ENCODE measurements at places on chromosomes 2 and 18.

DNA sequence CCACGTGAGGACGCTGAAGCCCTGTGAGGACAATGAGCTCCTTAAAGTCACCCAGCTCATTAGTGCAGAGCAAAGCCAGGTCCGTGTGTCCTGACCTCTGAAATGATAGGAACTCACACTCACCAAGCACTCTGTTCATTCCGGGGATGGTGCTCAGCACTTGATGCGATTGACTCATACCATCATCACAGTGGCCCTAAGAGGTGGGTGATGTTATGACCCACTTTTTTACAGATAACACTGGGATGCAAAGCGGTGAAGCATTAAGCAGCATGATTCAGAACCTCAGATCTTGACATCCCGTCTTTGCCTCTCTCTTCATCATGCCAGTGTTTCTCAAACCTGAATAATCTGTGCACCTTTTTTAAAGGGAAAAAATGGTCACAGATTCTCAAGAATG is 234.8 kb downstream of the ALPK2 start:
- DNase-seq = no peak

GRCh38 chr2:50614056-50614455 is 417.9 kb downstream of the NRXN1 start:
- peak; percentile 38 for DNase-seq

DNA sequence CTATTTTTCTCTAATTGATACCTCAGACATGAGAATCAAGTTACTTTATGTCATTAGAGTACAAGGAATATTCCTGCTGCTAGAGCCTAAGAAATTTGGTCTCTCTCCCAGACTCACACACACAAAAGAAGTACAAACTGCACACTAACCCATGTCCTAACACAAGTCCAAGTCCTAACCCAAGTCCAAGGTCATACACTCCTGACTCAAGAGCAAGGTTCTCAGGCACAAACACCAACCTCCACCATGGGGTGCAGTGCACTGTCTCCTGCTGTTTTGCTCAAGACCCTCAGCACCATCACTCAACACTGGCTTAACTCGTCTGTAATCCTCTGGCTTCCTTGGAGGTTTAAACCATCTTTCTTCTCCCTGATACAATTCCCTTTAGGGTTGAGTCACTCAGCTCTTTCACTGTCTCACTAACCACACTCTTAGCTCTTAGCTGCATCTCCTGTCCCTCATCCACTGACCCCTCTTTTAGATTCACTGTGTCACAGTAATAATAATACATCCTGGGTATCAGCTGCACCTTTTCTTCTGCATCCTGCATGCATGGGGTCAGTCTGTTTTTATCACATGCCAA is 129.8 kb downstream of the BCL2L11 start:
- DNase-seq = no peak

- DNase-seq = no peak
These were observed 158.9 kb upstream of the BOD1L2 start for GRCh38 chr18:56988022-56988421.

- peak; percentile 77 for DNase-seq
These were observed 507 bp downstream of the PKP4 start for GRCh38 chr2:158457092-158457825.

- peak; percentile 51 for DNase-seq
These were observed 36.5 kb downstream of the GALM start for GRCh38 chr2:38702413-38702812.

DNA sequence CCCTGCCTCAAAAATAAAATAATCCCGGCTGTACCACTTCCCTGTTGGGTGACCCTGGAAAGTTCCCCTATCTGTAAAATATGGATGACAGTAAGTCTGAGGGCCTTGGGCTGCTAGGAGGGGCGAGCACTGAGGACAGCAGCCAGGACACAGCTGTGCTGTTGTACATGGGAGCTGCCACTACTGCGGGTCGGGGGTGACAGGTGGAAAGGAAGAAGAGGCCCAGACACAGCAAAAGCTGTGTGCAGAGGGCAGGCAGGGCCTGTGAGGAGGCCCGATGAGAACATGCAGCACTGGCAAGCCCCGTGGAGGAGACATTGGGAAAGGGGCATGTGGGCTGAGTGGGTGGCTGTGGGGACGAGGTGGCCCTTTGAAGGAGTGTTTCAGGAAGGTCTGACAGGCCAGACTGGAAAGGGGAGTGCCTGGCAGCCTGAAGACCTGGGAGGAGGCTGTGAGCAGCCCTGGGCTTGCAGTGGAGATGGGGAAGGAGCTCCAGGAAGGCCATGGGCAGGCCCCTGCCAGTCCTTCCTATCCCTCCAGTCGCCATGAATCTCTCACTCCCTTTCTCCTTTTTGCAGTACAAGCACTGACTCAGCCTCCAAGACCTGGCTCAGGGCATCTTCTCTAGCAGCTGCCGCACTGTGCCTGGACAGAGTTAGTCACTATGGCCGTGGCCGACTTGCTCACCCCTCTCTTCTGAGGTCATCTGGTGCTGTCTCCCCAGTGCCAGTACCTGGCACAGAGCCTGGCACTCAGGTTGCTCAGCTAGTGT is 28.9 kb upstream of the SEMA4C start:
- no peak for DNase-seq

DNA sequence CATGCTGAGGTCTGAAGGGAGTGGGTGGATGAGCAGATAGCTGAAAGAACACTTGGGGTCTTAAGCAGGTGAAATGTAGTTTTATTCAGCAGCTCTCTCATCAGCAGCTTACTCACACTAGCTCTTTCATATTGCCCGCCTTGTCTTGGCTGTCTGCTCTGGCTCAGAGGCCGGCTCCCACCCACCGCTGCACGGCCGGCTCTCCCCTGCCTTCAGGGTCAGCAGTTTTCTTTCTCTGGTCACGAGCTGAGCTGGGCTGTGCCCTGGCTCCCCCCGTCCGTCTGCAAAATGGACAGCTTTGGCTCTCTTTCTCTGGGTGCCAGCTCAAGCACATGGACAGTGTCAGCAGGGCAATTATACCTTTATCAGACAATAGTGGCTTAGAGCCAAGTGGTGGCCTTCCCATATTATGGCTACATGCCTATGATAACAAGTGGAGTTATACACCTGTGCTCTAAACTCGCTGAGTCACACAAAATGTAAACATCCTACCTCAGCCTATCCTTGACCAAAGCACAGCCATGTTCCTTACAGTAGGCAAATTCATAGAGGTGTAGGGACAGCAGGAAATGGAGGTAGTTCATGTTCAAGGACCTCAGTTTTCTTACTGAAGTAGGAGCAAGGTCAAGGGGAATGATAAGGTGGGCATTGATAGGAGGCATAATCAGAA is 224.8 kb downstream of the SOCS6 start:
- DNase-seq = no peak

DNA sequence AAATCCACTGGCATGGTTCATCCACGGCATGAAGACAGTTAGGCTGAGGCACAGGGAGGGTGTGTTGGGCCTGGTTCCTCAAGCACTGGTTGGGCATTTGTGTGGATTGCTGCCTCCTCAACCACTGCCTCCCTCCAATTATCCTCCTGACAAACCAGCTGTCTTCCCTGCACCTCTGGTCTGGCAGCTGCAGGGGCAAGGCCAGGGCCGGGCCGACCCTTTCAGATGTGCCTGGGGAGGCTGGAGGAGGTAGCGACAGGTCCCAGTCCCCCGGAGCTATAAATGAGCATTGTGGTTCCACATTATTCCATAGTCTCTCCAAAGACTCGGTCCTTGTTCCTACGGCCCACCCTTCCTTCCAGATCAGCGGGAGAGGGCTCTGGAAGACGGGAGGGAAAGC is 86.2 kb downstream of the MBP start:
- DNase-seq = no peak

DNA sequence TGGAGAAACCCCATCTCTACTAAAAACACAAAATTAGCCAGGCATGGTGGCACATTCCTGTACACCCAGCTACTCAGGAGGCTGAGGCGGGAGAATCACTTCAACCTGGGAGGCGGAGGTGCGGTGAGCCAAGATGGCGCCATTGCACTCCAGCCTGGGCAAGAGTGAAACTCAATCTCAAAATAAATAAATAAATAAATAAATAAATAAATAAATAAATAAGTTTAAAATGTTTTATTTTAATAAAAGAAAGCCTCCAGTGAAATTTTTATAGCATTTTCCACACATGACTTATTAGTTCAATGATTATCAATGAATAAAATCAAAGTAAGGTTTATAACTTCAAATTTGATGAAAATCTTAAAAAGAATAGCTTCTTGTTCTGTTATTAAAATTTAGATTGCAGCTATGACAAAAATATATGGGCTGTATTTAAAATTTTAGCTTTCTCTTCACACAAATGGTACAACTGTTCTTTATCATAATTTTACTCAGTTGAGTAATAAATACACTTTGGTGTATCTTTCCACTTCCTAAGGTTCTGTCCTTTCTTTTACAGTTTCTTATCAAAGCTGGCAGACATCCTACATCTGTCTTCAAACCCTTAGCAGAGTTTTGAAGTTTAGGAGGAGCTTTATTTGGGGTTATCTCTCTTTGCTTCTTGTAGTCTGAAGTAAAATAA is 78.4 kb upstream of the ZSWIM2 start:
- DNase-seq = no peak

GRCh38 chr2:234478121-234478858 is 18.6 kb downstream of the ARL4C start:
- DNase-seq = no peak

DNA sequence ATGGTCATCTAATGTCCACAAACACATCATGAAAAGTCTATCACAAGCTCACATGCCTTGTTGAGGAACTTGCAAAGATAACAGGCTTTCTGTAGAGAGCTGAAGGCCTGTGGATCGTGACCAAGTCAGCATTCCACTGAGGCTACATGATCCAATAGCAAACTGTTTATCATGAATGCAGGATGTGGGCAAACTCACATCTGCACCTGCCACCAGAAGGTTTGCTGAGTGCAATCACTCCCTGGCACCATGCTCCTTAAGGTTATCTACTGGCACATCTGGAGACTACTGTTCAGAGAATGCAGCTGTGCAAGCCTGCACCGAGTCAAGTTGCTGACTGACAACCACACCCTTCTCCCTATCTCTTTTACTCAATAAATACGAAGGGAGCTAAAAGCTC is 67.3 kb upstream of the ACAA2 start:
- no peak for DNase-seq

GRCh38 chr2:66171530-66171929 is 263.4 kb upstream of the MEIS1 start:
- peak; percentile 92 for DNase-seq

DNA sequence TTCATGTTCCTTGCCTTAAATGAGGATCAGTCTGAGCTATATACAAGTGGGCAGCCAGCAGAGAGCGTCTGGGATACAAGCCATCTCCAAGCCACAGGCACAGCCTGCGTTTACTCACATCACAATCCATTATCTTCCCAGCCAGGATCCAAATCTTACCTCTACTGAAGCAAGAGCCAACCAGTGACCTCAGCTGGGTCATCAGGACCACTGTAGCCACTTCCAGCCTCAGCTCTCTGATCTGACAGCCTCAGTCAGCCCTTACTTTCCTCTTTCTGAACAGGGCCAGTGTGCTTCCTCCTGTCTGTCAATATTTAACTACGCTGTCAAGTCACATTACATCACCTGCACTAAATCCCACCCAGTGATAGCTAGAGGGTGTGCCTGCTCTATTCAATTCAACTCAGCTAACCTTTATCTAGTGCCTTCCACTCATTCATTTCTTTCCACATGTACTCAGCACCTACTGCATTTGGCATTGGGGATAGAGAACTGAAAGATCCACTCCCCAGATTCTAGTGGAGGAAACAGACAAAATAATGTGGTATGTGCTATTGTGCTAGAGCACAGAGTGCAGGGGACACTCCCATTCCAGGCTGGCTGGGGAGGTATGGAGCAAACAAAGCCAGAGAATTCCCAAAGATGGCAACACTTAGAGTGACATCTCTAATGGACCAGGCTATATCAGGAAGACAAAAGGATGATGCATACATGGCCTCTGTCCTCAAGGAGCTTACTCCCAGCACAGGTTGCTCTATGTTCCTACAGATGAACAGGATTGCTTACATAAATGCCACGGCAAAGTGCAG is 146.5 kb downstream of the NCKAP5 start:
- peak; percentile 55 for DNase-seq

DNA sequence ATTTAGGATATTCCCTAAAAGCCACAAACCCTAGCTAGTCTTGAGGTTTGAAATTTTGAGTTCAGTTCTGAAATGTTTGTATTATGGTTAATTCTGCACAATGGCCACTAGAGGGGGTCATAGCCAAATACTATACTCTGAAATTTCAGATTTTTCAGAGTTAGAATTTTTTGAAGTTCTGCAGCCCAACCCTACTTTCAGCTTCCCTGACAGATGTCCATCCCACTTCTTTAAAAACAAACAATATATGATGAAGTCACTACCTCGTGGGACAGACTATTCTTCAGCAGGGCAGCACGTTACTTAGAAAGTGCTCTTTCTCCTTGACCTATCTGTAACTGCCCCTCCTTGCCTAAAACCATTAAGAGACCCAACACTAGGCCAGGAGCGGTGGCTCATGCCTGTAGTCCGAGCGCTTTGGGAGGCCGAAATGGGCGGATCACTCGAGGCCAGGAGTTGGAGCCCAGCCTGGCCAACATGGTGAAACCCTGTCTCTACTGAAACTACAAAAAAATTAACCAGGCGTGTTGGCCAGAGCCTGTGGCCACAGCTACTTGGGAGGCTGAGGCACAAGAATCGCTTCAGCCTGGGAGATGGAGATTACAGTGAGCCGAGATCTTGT is 48.2 kb upstream of the PAPOLG start:
- DNase-seq = peak; percentile 49

DNA sequence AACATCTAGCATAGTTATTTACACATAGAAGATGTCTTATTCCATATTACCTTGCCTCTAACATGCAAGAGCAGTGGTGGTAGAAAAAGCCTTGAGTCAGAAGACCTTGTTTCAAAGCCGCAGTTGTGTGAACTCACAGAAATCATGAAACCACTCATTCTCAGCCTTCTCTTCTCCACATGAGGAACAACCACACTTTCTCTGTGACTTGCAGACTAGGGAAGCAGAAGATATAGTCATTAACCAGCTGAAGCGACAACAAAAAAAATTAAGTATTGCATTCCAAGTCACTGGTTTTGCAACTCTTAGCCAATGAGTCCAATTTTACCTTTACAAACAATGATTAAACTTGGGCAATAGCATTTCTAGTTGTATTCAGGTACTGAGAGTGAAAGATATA is 19.0 kb downstream of the TWSG1 start:
- peak; percentile 20 for DNase-seq

- DNase-seq = no peak
These were observed 129.2 kb upstream of the CYP26B1 start for GRCh38 chr2:72276876-72277275.

DNA sequence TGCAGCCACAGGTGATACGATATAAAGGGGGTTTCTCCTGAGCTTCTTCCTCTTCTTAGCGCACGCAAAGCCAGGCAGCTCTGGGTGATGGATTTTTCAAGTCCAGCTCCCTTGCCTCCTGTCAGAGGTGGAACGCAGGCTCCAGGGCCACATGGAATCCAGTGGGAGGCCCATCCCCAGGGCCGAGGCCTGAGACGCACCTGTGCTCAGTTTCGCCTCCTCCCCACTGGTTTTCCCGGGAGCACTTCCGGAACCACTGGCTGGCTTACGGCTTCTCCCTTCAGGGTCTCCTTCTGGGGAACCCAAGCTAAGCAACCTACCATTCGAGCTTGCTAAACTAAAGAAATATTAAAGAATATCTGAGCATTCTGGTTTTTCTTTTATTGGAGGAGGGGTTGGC is 63.6 kb downstream of the TRAPPC12 start:
- DNase-seq = no peak

Measured in muscle of leg (tissue), 16 donors.